Fibroblast of the conjunctiva (primary cell): ENCODE measurements at places on chromosomes 7 and 10.

- DNase-seq, result no peak
Measured at GRCh38 chr10:29007748-29008610, 280.9 kb upstream of the LYZL1 start.

GRCh38 chr7:104800307-104800706, 213.7 kb upstream of the KMT2E start:
- no peak for DNase-seq

DNA sequence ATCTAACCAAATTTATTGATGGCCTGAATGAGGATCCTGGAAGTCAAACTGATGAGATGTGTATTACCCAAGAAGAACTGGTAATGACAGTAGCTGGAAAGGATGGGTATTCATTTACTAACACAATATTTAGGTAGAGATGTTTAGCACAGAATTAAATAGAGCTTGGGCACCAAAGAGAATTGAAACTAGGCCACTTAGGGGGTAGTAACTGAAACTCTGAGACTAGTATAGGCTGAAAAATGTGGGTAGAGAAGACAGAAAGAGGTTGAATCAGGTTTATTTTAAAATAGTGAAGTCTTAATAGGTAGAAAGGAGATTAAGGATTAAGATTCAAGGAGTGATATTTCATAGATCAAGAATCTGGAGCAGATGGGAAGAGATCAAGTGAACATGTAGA, 155.8 kb downstream of the MLLT10 start:
- DNase-seq, result no peak

DNA sequence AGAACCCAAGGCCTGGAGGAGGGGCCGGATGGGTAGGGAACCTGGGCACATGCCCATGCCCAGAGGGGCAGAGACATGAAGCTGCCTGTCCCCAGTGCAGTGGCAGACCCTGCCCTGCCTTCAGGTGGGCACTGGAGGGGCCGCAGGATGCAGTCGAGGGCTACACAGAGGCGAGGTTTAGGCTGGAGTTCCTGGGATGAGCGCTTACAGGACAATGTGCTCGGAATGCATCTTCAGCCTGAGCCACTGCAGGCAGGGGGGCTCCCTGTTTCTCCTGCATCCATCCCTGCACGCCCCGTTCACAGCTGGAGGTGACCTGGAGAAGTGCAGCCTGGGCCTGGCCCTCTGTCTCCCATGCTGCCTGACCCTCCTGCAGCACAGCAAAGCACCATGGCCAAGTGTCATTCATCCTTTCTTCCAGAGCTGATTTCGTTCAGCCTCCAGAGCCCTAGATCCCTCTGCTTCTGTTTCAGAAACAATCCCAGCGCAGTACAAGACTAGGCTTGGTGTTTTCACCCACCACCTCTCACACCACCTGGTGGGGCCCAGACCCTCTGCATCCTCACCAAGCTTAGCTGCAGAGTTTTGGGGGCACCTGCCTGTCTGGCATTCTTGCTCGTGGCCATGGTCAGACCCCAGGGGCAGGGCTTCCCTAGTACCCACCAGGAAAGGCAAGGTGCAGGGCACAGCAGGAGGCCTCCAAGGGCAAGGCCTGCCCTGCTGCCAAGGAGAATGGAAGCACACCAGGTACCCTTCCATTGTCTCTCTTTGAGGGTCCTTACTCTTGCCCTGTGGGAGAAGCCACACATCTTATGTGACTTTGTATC, 311.9 kb downstream of the TCERG1L start:
- no peak for DNase-seq

DNA sequence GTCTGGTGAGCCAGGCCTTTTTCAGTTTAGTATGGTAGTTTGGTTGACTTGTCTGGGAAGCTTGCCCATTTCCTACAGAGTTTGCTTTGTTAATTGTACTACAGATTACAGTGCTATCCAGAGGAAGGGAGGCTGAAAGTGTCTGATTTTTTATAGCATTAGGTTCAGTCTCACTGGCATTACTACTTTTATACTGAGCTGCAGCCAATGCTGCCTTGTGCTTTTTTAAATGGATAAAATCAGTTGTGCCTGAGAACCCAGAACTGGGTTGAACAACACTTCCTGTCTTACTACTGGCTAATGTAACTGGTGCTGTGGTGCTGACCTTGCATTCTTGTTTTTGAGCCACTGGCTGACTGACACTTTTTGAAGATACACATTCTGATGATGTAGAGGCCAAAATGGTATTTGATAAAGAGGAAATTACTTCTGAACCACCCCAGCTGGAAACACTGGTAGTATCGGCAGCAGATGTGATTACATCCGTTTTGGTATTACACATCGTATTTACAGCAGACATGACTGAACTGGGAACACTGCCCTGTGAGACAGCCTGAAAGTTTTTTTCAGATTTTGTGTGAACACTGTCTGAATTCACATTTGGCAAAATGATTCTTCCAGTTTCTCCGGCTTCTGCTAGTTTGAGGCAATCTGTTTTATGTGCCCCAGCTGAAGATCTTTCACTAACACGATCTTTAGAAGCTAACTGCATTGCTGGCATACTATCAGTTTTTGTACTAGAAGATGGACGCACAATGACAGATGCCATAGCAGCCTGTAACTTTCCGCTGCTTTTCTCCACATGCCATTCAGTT, 74.1 kb downstream of the NRBF2 start:
- DNase-seq, result peak; percentile 65

GRCh38 chr7:97116308-97116707, 1.2 kb upstream of the SDHAF3 start:
- no peak for DNase-seq

DNA sequence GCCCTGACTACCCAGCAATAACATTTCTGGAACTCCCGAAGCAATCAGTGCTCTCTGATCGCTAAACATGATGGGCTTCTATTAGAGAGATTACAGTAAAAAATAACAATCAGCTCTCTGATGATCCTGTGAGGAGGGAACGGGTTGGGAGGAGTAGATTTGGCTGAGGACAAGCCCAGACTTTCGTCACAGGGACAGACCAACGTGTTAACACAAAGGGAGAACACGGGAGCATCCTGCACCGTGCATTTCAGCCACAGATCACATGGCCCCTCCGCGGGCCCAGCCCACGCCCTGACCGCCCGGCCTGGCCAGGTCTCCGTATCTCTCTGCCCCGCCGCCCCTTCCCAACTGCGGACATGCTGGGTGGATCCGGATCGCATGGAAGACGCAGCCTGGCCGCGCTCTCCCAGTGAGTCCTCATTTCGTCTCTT, 95.0 kb upstream of the AGBL3 start:
- DNase-seq, result peak; percentile 97

DNA sequence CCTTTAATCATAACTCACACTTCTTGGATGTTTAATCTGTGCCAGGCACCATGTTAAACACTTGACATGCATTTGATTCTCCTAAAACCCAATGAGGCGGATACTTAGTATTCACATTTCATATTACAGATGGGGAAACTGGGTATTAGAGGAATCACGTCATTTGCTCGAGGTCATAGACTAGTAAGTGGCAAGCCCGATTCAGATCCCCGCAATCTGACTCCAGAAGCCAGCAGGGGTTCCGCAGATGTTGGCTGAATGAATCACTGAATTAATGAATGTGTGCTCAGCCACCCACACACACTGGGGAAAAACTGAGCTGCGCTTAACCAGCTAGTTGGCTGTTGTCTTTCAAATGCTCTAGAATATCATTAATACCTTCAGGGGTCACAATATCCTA, 22.5 kb upstream of the ENO4 start:
- DNase-seq, result no peak

DNA sequence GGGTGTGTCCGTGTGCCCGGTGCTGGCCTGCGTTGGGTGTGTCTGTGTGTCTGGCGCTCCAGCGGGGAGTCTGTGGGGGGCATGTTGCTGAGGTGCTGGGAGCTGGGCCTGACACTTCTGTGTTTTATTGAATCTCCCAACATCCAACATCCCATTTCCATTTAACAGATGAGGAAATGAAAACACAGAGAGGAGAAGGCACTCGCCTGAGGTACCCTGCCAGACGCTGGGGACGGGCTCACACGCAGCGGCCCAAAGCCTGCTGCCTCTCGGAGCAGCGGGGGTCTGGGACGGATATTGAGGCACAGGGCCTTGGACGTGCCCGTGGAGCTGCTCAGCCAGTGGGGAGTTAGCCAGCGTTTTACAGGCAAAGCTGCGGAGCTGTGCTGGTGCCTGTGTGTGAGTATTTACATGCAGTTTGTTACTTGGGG, 133.9 kb downstream of the DNAJB6 start:
- no peak for DNase-seq

- no peak for DNase-seq
Measured at GRCh38 chr10:77553966-77554365, 83.6 kb downstream of the KCNMA1 start.

DNA sequence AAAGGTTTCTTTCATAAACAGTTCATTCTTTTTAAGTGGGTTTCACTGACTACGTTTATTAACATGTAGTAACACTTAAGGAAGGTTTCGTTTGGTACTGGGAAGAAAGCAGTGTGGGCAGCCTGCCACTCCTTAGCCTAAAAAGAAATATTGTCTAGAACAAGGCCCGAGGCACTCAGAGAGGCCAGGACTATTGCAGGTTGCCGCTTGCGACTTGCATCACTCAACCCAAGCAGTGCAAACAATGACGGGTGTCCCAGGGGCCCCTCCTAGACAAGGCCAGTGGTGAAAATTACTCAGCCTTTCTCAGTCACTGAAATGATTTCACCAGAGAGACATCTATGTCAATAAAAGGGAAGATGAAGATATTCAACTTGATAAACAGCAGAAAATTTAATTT, 243.9 kb downstream of the SNX13 start:
- peak; percentile 98 for DNase-seq

- DNase-seq, result no peak
Measured at GRCh38 chr10:27100813-27101347, 586 bp upstream of the ANKRD26 start.

GRCh38 chr10:37403776-37404175, 278.4 kb downstream of the ANKRD30A start:
- DNase-seq, result no peak

- DNase-seq, result no peak
Measured at GRCh38 chr7:105267244-105267643, 121.5 kb downstream of the SRPK2 start.

DNA sequence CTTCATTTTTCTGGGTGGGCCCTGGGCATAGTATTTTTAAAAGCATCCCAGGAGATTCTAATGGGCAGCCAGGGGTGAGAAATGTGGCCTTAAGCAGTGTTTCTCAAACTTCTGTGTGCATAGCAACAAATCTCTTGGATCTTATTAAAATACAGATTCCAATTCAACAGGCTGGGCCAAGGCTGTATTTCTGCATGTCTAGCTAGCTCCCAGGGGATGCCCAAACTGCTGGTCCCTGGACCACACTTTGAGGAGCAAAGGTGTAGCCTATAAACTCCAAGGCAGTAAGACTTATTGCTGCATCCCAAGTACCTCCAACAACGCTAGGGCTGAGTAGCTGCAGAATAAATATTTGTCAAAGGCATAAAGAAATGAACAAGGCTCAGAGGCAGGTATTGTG, 292.9 kb upstream of the ZMIZ1 start:
- no peak for DNase-seq

DNA sequence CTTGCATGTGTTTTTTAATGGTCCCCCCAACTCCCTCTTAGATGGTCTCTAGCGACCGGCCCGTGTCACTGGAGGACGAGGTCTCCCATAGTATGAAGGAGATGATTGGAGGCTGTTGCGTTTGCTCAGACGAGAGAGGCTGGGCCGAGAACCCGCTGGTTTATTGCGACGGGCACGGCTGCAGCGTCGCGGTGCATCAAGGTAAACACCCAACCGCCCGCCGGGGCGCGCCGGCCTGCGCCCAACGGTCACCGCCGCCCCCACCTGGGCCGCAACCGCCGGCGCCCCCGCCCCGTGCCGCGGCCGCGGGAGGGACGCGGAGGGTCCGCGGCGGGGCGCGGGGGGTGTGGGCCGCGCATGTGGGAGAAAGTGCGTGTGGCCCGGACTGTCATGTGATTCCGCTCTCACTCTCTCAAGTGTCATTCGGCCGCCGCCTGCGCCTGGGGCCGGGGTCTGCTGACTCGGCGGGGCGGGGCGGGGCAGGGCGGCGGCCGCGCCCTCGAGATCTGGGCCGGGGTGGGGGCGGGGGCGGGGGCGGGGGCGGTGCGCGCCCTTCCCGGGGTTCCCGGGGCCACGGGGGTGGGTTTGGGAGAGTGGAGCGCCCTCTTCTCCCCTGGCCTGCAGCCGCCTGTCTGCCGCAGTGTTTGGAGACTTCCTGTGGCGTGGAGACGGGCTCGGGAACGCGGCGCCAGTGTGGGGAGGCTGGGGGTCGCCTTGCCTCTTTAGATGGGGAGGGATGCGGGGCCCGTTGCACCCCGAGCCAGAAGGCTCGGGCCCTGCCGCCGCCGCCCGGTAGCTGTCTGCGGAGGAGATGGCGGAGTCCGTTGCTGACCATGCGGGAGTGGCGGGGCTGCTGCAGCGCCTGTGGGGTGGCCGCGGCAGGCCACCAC, 817 bp downstream of the MLLT10 start:
- DNase-seq, result no peak

- no peak for DNase-seq
Measured at GRCh38 chr10:78148961-78149612, 115.4 kb downstream of the RPS24 start.
